ENCODE measurements at places on chromosomes 5 and 9.

DNA sequence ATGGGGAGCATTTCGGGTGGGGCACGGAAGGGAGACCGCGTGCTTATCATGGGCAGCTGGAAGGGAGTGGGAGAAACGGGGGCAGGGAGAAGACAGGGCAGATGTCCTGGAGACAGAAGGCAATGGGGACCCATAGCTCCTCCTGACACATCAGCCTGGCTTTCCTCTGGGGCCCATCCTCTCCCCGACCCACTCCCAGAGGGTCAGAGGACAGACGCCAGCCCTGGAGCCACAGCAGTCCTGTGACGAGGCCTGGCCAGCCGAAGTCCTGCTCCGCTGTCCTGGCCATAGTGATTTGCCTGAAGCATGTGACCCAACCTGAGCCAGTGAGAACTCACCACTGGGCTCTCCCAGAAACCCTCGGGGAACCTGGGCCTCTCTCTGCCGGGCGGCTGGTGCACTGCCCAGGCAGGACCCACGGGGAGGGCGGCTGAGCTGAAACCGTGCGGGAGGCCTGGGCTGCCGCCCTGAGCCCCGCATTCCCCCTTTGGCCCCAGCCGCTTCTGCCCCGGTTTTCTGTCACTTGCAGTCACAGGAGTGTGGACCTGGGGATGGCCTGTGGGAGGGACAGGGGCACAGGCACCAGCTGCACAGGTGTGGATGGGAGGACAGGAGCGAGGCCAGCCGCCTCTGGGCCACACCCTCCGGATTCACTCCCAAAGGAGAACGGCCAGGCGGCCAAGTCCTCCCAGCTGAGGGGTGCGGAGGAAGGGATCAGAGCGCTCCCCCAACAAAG lies 19.8 kb downstream of the ADAMTS2 start:
- no peak for DNase-seq

DNA sequence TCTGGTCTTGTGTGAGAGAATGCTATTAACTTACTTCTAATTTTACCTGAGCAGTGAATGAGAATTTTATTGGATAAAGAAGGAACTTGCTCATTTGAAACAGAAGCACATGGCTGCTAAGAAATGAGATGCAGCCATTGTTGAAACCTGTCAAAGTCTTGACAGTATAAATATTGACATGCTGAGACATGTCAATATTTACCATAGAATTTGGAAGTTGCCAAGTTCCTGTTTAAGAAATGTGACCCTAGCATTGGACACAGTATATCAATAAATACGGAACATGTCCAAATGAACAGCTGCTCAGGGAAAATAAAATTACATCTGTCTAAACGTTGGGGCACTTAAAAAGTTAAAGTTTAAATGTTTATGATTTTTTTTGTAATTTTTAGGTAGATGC lies 7.8 kb downstream of the XRCC4 start:
- no peak for DNase-seq

DNA sequence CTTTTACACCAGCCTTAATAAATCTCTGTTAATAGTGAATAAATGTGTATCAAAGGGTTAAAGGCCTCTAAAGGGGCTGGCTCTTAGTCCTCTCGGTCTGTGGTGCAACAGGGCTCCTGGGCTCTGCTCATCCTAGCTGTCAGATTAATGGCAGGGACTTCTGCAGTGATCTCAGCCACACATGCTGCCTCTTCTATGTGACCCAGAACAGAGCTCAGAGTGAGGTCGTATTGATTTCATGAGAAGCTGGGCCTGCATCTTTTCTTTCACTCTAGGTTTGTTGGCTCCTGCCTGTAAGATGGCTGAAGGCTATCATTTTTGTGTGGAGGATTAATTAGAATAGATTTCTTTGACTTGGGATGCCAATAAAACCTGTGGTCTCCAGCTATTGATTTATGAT lies 165.0 kb upstream of the GLRA1 start:
- DNase-seq, result no peak

GRCh38 chr5:67806654-67807438 lies 408.7 kb upstream of the PIK3R1 start:
- no peak for DNase-seq

GRCh38 chr9:129319076-129319937 lies 141.2 kb upstream of the IER5L start:
- no peak for DNase-seq

- no peak for DNase-seq
Observed at GRCh38 chr9:94538908-94539307, 16.0 kb upstream of the PCAT7 start.

GRCh38 chr9:26856413-26857032 lies 36.1 kb downstream of the CAAP1 start:
- peak; percentile 45 for DNase-seq

- no peak for DNase-seq
Observed at GRCh38 chr5:77987331-77987730, 211.2 kb upstream of the TBCA start.

- DNase-seq, result peak; percentile 36
Observed at GRCh38 chr5:10756549-10756948, 4.5 kb downstream of the DAP start.

DNA sequence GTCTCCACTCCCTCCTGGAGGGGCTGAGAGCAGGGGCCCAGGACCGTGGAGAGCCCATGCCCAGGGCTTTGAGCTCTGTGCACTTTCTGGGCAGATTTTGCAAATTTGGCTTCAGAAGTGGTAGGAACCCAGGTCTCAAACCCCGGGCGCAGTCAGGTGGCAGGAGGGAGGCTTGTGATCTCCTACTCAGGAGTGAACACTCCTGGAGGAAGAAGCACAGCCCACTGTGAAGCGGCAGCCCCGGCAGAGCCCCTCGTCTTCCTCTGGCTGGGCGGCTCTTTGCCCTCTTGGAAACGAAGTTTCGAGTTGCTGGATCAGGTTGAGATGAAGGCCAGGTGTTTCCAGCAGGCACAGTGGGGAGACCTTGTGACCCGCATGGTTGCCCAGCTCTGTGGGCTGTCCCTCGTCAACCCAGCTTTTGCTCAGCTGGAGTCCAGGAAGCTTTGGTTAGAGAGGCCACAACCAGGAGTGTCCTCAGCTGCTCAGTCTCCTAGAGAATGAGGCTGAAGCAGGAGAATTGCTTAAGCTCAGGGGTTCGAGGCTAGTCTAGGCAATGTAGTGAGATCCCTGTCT lies 48.5 kb downstream of the WNK2 start:
- no peak for DNase-seq
